Left colon (tissue), 2 donors: ENCODE measurements at places on chromosomes 5 and 9.

- DNase-seq, result no peak
Measured at GRCh38 chr9:3857673-3858072, 331.9 kb upstream of the RFX3 start.

GRCh38 chr9:122080986-122081385, 12.1 kb downstream of the TTLL11 start:
- DNase-seq, result no peak

DNA sequence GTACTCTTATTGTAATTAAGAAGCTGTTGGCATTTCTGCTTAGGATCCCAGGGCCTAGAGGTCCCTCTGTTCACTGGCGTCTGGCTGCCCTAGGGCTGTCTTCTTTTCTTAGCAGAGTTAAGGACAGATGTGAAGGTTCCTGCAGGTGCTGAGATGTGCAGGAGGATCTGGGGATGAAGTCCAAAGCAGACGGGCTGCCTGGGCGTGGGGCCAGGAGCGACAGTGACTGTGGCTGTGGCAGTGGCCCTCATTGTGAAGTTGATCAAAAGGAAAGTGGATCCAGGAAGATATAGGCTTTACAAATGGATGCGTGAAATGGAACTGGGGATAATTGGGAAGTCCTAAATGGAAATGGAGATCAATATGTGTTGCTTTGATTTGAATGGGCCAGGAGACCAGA, 19.1 kb upstream of the SH3PXD2B start:
- DNase-seq, result no peak

DNA sequence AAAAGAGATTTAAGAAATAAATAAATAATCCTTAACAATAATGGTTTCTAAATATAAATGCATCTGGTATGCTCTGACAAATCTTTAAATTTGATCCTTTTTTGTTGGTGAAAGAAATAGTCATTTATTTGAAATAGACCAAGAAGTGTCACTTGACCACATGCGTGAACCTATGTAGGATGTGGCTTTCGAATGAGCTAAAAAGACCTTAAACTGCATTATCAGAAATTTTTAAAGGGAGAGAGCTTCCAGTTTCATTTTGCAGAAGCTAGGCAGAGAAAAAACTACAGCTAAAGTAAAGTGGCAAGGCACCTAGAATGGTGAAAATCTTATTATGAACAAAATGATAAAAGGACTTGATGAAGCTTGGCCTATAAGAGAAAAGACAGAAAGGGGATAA, 309.2 kb upstream of the EFNA5 start:
- DNase-seq, result no peak

- no peak for DNase-seq
Measured at GRCh38 chr5:146765089-146765832, 113.3 kb downstream of the PPP2R2B start.

- DNase-seq, result no peak
Measured at GRCh38 chr9:133285252-133285775, 10.3 kb upstream of the ABO start.
